Fibroblast of skin of scalp (primary cell): ENCODE measurements at places on chromosomes 4 and X.

- DNase-seq: no peak
Measured at GRCh38 chr4:86006057-86006456, 353.8 kb downstream of the MAPK10 start.

GRCh38 chr4:97394653-97395052, 748.6 kb downstream of the STPG2 start:
- no peak for DNase-seq

DNA sequence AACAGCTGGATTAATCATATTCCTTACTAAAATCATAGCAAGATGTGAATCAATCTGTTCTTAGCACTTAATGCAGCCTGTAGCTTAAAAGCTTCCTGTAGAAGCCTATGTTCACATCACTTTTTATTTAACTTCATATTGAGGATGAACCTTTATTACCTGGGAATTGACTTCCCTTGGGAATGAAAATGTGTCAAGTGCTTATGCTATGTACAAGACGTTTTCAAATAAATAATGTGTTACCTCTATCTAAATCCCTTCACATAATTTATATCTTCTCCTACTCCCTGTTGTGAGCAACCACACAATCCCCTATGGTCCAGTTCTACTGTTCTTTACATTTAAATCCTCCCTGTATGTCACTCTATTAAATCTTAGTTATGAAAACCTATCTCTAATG, 633.1 kb downstream of the FSTL5 start:
- DNase-seq: no peak

- DNase-seq: no peak
Measured at GRCh38 chr4:45475548-45475947, 648.3 kb downstream of the GABRG1 start.

- no peak for DNase-seq
Measured at GRCh38 chrX:21708116-21708515, 49.8 kb downstream of the SMPX start.

DNA sequence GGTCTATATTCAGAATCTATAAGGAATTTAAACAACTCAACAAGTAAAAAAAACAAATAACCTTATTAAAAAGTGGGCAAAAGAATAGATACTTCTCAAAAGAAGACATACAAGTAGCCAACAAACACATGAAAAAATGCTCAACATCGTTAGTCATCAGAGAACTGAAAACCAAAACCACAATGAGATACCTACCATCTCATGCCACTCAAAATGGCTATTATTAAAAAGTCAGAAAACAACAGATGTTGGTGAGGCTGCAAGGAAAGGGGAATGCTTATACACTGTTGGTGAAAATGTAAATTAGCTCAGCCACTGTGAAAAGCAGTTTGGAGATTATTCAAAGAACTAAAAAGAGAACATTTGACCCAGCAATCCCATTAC, 201.6 kb downstream of the QDPR start:
- DNase-seq: peak; percentile 73

GRCh38 chr4:129344058-129344457, 248.1 kb downstream of the C4orf33 start:
- DNase-seq: peak; percentile 35

DNA sequence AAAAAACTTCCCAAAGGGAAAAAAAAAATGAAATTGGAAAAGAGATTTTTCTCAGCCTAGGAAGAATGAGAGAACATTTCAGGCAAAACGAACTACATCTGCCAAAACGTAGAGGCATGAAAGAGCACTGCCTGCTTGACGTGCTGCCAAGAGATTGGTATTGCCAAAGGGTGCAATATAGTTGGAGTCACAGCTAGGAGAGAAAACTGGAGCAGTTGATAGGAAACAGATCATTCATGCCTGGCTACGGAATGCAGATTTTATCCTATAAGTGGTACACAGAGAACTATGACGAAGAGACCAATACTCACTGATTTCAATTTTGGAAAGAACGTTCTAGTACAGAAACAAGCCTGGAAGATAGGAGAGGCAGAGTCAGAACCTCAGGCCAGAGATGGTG, 68.4 kb upstream of the IQCM start:
- DNase-seq: peak; percentile 44

GRCh38 chrX:40385682-40386081, 195.1 kb upstream of the ATP6AP2 start:
- DNase-seq: no peak

DNA sequence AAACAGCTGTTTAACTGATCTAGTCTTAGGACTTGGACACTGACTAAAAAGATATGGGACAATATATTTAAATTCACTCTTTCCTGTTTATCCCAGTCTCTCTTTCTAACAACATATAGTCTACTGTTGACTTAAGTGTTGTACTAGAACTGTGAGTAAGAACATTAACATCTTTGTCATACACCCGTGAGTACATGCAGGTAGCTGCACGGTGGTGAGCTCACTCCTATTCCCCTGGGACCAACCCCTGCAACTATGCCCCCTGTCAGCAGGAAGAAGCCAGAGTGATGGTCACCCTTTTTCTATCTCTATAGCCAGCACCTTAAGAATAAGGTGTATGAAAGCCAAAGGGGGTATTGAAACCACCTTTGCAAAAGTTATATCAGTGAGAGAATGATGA, 17.6 kb downstream of the TBL1X start:
- DNase-seq: no peak

- DNase-seq: no peak
Measured at GRCh38 chr4:8534611-8535010, 45.6 kb upstream of the GPR78 start.

DNA sequence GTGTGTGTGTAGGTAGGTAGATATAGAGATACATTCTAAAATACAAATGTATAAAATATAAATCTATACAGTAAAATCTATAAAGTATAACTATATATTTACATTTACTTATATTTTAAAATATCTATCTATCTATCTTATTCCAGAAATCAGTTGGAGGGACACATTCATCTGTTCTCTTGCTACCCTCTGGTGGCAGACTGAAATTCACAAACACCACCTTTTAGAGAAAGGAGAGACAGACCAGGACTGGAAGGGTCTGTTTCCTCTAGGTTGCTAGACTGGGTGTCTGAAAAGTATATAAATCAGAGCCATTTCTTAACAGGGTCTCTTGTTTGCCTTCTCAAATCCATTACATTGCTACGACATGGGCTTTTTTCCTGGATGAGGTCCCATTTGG, 343.0 kb downstream of the OPHN1 start:
- no peak for DNase-seq

GRCh38 chr4:29770627-29771026, 949.5 kb upstream of the PCDH7 start:
- no peak for DNase-seq

- DNase-seq: peak; percentile 46
Measured at GRCh38 chrX:154355776-154356140, 18.7 kb downstream of the FLNA start.

DNA sequence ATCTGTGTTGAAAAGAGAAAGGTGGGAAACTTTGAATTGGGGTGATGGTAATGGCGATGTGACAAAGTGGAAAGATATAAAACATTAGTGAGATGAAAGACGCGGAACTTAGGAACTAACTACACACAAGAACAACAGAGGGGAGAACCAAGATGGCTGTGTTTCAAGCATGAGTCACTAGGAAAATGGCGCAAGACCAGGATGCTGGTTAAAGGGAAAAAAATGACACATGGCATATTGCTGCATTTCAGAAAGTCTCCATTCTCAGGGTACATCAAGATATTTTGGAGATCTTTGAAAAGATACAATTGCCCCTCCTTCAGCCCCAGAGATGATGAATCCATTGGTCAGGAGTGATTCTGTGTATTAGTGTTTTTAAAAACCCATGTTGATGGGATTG, 164.4 kb downstream of the FBXO8 start:
- peak; percentile 29 for DNase-seq

DNA sequence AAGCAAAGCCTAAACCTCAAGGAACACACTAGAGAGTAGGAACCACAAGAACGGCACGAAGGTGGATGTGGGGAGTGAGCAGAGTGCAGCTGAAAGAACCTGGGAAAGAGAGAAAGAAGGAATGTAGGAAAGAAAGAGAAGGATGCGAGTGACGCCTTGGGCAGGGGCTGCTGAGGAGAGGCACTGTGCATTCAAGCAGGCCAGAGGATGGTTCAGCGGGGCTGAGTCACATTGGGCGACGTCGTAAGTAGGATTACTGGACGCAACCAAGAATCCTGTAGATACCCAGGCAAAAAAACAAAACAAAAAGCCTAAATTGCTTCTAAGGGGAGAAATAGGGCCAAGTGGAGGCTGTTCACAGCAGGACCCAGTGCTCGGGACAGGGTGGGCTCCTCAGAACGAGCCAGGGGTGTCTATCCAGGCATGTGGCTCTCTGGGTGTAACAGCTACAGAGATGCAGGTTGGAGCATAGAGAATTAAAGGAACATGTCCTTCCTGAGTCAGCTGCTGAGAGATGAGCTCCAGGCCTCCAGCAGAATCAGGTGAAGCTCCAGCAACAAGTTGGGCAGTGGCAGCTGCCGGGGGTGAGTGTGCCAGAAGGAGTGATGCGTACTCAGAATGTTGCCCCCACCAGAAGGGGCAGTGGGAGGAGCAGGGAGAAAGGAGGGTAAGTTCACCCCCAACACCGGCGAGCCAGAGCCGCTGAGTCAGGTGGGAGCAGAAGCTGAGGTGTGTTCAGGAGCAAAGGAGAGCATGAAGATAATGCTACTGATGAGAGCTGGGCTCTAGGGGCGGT, 38.6 kb downstream of the NELFA start:
- no peak for DNase-seq

- peak; percentile 49 for DNase-seq
Measured at GRCh38 chrX:107484002-107484726, 34.7 kb downstream of the FRMPD3 start.

DNA sequence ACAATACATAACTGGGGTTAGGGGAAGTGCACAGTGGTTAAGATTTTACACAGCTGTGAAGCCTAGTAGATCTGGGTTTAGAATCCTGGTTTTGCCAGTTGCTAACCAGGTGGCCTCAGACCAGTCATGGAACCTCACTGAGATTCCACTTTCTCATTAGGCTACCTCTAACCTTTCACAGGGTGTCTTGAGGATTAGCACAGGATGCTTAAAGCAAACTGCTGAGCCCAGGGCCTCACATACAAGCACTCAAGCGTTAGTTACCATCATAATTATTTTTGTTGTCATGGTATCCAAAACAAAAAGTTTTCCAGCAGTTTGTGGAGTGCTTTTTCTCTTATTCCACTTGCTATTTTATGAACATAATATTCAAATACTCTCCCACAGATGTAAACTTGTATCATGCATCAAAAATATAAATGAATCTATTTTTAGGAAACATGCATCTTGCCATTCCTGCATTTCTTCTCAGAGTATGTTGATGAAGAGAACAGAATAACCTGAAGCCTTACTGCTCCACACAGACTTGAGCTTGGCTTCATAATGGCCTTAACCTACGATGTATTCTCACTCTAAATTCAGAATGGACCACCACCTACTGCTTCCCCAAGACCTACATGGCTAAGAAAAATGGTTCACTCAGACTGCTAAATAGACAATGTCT, 12.6 kb downstream of the AP1S2 start:
- no peak for DNase-seq

- DNase-seq: peak; percentile 11
Measured at GRCh38 chrX:101191217-101191750, 28.3 kb upstream of the DRP2 start.

- DNase-seq: peak; percentile 34
Measured at GRCh38 chr4:47468706-47469365, 5.3 kb upstream of the COMMD8 start.

DNA sequence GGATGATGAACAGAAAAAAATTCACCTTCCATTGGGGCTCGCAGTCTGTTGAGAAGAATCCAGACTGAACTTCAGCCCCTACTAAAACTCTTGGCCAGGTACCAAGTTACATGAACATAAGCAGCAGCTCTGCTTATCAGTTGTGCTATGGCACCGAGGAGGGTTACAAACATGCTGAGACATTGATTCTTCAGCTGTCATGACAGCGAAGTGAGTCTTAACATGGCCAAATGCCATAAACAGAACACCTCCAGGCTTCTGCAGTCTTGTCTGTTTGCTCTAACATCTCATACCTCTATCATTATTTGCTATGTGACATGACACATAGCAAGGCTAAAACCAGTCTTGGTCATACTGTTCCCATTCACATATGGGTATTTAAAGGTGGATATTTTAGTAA, 521.5 kb downstream of the GRID2 start:
- DNase-seq: no peak

DNA sequence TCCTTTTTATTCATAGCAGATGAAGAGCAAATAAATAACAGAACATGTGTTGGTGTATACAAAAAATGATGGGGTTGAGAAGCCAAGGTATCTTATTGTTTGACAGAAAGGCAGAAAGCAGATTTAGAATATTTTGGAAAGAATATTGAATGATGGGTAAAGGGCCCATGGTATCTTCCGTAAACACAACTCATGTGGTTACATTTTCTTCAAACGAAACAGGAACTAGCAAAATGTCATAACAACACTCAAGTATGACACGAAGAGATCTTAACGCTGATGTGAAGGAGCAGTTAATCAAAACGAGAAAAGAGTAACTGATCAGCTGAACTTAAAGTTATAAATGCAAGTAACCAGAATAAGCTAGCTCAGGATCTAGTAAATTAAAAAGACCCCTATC, 195.7 kb upstream of the GK2 start:
- DNase-seq: no peak

DNA sequence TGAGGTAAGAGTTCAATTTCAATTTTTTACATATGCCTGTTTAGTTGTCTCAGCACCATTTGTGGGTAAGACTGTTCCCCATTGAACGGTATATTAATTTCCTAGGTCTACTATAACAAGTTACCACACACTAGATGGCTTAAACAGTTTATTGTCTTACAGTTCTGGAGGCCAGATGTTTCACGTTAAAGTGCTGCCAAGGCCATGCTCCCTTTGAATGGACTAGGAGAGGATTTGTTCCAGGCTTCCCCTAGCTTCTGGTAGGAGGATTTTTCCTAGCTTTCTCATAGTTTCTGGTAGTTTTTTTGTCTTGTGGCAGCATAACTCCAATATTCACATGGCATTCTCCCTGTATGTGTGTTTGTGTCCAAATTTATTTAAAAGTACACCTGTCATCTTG, 149.3 kb upstream of the CYSLTR1 start:
- DNase-seq: no peak

GRCh38 chrX:84078991-84079390, 109.0 kb downstream of the RPS6KA6 start:
- DNase-seq: no peak

- DNase-seq: no peak
Measured at GRCh38 chr4:30835044-30835443, 114.9 kb downstream of the PCDH7 start.

DNA sequence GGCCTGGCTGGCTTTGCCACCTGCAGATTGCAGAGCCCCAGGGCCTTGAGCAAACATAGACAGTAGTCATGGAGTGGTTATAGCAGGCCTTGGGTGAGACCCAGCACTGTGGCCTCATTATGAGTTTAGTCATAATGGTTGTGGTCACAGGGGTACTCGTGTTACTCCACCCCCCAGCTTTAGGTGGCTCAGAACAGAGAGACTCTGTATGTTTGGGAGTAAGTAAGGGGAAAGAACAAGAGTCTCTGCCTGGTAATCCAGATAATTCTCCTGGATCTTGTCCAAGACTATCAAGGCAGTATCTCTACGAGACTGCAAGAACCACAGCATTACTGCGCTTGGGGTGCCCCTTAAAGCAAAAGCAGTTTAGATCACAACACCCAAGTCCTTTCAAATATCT, 62.3 kb upstream of the SCRG1 start:
- DNase-seq: no peak

GRCh38 chr4:14897217-14897616, 105.1 kb upstream of the CPEB2 start:
- no peak for DNase-seq
